Activated naive CD8-positive, alpha-beta T cell treated with anti-CD3 and anti-CD28 coated beads, Interleukin-2, amount 50 U/mL, for 24 hours (primary cell): ENCODE measurements at places on chromosomes 7 and 10.

DNA sequence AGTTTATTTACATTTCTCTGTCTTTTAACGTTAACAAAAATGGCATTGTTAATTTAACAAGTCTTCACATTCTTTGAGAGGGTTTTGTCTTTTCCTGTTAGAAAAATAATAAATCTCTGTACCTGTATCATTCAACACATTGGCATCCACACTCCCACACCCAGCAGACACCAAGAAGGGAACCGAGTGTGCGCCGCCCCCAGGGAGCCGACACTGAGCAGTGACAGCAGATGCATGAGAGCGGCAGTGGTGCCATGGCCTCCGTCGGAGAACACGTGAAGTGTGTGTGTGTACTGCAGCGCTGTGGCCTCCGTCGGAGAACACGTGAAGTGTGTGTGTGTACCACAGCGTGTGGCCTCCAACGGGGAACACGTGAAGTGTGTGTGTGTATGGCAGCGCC is 63.3 kb downstream of the DYNC2I1 start:
- no peak for DNase-seq
- no peak overlapping the region for H3K4me3 ChIP-seq
- H3K4me1 ChIP-seq, result no peaks in the 10 kb centered on the region
- H3K27ac ChIP-seq, result no peak overlapping the region
- H3K27me3 ChIP-seq, result no peaks in the 10 kb centered on the region
- peaks cover 31% of the 10 kb centered on the region for H3K36me3 ChIP-seq

DNA sequence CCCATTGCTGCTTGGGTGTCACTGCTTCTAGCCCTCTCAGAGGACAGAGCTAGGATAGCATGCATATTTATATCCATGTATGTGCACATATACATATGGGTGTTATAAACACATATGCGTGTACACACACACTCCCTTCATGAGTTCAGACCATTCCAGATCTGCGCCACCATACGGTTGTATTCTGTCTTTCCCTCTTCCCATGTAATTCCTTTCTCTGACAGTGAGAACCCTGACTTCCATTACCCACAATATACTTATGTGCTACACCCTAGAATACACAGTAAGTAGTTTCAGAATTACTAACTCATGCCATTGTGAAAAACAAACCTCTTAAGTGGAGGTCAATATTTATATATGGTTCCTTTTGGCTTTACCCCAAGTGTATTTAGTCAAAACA is 116.6 kb upstream of the SAMD8 start:
- no peak overlapping the region for H3K4me3 ChIP-seq
- peaks cover 21% of the 10 kb centered on the region for H3K4me1 ChIP-seq
- H3K27ac ChIP-seq, result no peak overlapping the region
- H3K36me3 ChIP-seq, result peaks cover 18% of the 10 kb centered on the region

DNA sequence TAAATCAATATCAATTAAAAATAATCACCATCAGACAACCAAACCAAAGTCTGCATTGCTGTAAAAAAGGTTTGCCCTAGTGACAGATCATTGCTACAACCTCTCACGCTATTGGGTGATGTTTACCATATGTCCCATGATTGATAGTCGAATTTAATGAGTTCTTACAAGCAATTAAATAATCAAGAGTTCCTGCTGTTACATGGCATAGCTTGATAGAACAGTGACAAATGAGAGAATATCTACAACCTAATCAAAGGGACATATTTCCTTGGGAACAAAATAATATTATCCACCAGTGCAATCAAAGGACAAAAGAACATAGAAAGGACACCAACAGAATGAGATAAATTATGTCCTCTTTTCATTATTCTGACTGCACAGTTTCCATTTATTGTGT is 387.4 kb downstream of the ETV1 start:
- H3K4me3 ChIP-seq, result no peak overlapping the region
- no peak for DNase-seq
- no peaks in the 10 kb centered on the region for H3K27me3 ChIP-seq
- no peak overlapping the region for H3K27ac ChIP-seq
- H3K36me3 ChIP-seq, result no peaks in the 10 kb centered on the region

DNA sequence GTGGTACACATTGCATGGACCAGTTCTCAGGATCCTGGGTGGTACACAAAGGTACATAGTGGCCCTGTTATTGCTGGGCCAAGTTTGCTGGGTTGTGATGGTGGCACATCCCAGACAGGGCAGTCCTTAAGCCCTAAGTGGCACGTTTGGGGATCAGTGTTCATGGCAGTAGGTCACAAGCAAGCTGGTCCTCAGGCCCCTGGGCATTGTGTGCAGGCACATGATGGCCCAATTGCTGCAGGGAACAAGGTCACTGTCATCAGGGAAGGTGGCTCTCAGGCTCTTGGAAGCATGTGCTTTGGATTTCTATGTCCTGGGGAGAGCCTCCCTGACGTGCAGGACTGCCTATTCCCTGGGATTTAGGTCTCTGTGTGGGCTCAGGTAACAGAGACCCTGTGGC is 412.3 kb upstream of the LRRTM3 start:
- H3K27me3 ChIP-seq, result no peaks in the 10 kb centered on the region
- H3K36me3 ChIP-seq, result no peaks in the 10 kb centered on the region
- H3K4me3 ChIP-seq, result no peak overlapping the region
- H3K27ac ChIP-seq, result no peak overlapping the region

GRCh38 chr10:52775132-52775647 is 2.6 kb upstream of the MBL2 start:
- DNase-seq, result no peak
- no peaks in the 10 kb centered on the region for H3K4me1 ChIP-seq
- no peaks in the 10 kb centered on the region for H3K36me3 ChIP-seq
- H3K27me3 ChIP-seq, result peaks cover 4% of the 10 kb centered on the region
- H3K27ac ChIP-seq, result no peak overlapping the region

- no peak overlapping the region for H3K27ac ChIP-seq
- no peak overlapping the region for H3K4me3 ChIP-seq
- no peaks in the 10 kb centered on the region for H3K36me3 ChIP-seq
- DNase-seq, result no peak
Measured at GRCh38 chr10:5526691-5527331, 2.0 kb downstream of the CALML3 start.
